ENCODE measurements at places on chromosomes 7 and 10.
A peak's percentile ranks its signal among the peaks of the same experiment; 100 is the strongest.

GRCh38 chr10:102673819-102674511 is 29.7 kb downstream of the TRIM8 start:
- DNase-seq, result no peak

DNA sequence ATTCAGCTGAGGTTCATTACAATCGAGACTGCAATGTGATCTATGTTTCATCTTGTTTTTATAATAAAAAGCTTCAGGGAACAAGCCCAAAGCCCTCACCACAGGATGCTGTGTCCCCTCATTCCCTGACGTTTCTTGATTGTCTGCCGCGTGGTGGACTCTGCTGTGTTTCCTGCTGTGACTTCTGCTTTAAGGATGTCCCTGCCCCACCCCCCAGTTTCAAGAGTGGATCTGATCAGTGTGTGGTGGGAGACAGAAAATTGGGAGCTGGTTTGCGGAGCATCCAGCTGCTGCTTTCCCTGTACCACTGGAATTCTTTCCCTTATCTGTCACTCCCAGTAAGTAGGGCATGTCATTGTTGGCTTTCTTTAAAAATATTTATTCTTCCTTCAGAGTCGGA is 86.2 kb downstream of the CREM start:
- no peak for DNase-seq

GRCh38 chr10:128035557-128035973 is 90.7 kb downstream of the MKI67 start:
- peak; percentile 74 for DNase-seq

DNA sequence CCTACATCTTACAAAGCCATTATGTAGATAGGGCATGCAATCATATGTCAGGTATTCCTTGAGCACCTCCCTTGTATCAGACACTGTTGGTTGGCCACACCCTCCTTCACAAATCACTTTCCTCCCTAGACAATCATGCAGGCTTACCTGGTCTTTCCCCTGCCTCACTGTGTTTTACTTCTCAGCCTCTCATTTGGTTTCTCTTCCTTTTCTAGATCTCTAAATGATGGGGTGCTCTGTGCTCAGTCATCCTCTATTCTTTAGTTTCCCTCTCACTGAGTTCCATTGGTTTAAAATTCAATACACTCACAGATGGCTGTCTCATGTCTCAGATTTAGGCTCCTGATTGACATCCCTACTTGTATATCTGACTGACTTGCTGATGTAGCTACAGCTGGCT is 31.4 kb downstream of the ANK3 start:
- DNase-seq, result no peak

DNA sequence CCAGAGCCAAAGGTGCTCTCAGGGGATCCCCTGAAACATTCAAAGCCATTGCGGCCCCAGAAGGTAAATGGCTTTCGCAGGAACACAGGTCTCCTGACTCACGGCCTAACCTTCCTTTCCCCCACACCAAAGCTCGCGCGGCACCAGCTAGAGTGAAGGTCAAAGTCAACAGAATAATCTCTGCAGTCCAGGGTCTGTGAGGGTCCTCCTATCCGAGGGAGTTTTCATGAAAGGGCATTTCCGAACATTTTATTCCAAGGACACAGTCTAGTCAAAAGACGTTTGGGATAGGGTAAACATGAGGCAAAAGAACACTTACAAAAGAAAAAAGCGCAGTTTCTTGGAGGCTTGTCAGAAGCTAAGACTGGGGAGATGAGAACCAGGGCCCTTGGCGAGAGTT is 559 bp upstream of the STEAP2 start:
- peak; percentile 5 for DNase-seq

DNA sequence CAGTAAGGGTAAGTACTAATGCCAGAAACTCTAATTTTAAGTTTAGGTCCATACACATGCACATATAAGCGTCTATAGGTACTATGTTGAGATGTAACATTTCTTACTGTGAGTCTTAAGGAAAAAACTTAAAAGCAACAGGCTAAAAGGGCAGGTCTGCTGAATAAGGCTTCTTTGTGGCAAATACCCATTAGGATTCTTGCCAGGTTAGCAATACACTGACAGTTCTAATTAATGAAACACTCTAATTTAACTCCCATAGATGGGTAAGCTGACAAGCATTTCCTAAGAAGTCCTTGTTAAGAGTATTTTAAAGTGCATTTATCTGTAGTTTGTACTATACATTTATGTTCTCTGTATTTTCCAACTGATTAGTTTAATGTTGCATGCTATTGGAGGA is 14.0 kb downstream of the SCRN1 start:
- DNase-seq, result no peak

DNA sequence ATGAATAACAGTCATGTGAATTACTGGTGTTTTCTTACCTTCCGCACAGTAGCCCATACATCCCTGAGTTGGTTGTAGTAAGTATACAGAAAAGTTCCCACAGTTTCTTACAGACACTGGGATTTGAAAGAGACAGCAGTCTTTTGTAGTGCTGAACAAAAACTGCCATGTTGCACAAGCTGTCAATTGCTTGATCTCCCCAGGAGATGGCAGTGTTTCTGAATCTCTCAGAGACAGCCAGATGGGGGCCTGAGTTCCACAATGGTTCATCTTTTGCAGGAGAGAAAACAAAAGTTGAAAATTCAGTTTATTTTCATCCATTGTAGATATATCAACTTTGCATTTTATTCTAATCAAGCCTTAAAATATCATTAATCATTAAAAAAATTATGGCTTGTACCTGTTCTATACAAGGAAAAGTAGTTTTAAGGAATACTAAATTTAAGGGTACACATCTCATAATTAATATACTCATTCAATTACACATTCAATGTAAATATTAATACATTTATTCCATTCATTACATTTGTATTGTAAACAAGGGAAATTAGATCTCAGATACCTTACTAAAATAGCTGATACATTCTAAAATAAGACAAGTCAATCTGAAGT is 14.5 kb downstream of the VWDE start:
- peak; percentile 65 for DNase-seq

GRCh38 chr10:99941942-99942820 is 67.6 kb downstream of the DNMBP start:
- DNase-seq, result no peak

DNA sequence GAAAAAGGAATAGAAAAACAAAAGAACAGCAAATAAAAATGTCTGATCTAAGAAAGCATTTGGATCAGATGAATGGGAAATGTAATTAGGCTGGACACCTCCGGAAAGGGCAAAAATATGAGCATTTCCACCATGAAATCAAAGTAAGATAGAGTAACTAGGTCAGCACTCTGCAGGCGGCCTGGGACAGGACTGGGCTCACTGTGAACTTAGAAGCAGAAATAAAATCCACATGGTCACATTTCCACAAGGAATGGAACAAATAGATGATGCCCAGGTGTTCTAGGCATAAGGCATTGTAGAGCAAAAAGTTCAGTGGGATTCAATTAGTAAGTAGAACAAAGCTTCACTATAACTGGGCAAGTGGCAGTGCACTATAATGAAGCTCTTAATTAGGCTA is 209.9 kb upstream of the ETV1 start:
- no peak for DNase-seq

DNA sequence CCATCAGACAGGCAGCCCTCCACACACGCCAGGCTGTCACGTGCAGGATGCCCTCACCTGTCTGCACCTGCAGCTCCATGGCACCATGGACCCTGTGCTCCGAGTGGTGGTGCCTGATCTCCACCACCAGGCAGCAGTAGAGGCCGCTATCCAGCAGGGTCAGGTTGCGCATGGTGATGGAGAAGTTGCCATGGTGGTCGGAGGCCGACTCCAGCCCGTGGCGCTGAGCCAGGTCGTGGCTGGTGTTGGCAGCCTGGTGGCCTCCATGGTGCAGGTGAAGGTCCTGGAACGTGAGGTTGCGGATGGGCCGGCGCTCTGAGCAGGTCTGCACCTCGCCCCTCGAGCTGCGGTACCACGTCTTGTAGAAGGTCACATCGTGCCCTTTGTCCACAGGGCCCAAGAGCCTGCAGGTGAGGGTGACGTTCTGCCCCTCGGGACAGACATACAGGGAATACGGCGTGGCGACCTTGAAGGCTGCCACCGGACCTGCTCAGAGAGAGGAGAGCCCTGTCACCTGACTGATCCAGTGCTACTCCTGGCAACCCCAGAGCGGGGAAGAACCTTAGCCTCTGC is 11.7 kb downstream of the VSIR start:
- no peak for DNase-seq

GRCh38 chr7:87715545-87715944 is 87.3 kb downstream of the RUNDC3B start:
- DNase-seq, result no peak

DNA sequence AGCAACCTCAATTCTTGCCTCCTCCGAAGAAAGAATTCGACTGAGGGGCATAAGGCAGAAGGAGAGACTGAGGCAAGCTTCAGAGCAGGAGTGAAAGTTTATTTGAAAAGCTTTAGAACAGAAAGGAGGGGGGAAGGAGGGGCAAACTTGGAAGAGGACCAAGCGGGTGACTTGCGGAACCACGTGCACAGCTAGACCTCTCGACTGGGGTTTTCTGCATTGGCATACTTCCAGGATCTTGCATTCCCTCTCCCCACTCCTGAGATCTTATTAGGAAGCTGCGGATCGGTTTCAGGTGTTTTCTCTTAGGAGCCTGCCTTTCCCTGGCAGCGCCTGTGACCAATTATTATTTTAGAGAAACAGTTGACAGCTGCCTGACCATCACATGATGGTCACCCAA is 20.3 kb upstream of the CPXM2 start:
- DNase-seq, result no peak

DNA sequence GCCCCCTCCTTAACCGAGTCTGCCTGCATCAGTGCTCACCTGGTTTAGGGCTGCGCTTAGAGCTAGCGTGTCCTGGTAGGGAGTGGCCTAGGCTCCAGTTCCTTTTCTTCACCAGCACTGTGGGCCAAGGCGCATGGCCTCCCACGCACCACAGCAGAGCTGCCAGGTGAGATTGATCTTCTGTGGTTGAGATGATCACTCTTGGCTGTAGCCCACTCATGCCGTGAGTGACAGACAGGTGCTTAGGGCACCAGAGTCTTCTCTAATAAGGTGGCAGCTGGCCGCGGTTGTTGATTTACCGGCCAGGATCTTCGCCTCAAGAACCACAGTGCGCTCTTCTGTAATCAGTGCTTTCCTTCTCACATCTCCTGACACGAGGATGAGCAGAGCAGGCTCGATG is 157.2 kb upstream of the INSYN2A start:
- DNase-seq, result no peak

DNA sequence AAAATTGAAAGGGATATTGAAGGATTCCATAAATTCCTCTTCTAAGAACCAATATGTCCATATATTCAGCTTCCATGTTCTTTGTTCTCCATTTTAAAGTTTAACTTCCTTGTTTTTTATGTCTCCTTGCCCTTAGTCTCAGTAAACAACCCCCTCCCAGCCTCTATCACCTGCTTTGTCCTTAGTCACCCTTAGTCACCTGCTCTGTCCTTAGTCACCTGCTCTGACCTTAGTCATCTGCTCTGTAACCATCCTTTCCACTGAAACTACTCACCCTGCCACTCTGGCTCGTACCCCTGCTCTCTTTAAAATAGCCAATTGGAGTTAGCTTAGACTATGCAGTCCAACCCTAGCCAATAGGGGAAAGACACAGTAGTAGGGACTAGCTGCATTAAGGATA is 136.2 kb upstream of the TMEM106B start:
- no peak for DNase-seq

GRCh38 chr7:12655161-12655560 is 32.3 kb upstream of the ARL4A start:
- no peak for DNase-seq

GRCh38 chr7:127251465-127252376 is 1.0 kb downstream of the GRM8 start:
- peak; percentile 19 for DNase-seq

DNA sequence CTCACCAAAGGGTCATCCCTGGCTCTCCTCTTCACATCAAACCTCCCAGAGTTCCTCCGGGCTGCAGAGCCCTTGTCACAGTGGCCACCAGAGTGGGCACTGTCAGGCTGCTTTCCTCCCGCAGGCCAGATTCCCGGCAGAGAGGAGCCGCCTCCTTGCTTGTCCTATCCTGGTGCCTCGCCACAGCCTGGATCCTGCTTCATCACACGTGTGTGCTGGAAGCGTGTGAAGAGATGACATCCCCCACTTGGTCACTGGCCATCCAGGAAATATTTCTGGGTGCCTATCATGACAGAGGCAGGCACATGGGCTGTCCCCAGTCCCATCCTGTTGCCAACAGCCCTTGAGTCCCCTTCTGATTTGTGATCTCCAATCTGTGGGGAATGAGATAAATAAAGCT is 15.0 kb downstream of the INSIG1 start:
- no peak for DNase-seq

GRCh38 chr10:78115135-78115853 is 81.6 kb downstream of the RPS24 start:
- no peak for DNase-seq

DNA sequence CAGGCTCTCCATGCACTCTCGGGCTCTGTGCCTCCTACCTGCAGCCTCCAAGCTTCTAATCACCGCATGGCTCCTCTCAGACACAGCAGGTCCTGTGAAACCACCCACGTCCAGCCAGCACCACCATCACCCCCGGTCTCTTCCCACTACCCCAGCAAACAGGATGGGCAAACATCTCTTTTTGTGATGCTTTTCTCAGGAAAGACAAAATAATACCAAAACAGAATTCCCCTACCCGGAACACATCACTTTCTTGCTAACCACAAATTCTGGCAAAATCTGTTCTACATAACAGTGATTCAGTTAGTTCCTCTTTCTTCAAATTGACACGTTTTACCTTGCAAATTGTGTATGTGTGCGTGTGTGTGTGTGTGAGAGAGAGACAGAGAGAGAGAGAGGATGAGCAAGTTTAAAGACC is 6.5 kb downstream of the SNX8 start:
- DNase-seq, result no peak

- peak; percentile 22 for DNase-seq
Measured at GRCh38 chr7:21543528-21544302, 876 bp downstream of the DNAH11 start.

DNA sequence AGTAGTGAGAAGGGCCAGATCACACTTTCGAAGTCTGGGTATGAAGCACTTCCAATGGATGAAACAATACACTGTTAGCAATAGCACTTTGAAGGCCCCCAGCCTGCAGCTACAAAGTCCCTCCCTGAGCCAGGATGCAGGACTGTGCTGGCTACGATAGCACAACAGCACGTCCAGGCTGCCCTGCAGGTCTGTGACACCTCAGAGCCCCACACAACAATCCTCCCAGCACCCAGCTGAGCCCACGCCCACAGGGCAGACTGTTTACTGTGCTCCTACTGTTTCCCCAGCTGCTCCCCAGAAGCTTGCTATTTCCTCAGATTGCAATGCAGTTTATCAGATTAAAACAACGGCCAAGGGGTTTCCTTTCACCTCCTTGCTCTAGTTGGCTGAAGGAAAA is 71.4 kb downstream of the HTR5A start:
- no peak for DNase-seq

Measured in endothelial cell (in vitro differentiated cells).